Mammary epithelial cell (primary cell): ENCODE measurements at places on chromosomes 6 and 20.

GRCh38 chr6:118700531-118700930 is 49.1 kb upstream of the CEP85L start:
- DNase-seq = no peak

DNA sequence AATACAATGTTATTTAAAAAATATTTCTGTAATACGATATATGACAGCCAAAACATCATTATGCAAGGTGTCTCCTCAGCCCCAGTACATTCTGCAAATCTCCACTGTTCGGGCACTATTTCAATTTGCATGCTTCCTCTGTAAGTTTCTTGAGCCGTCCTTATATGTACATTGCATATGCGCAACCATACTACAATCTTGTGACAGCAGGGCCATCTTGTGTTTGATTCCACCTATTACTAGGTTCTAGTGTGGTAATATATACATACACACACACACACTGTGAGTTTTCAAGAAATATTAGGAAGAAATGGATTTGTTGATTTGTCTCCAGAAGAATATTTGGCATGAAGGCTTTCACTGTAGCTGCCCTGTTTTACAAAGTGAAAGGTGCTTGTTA is 9.8 kb downstream of the LYRM4 start:
- DNase-seq = peak; percentile 34

GRCh38 chr6:37693546-37694250 is 4.0 kb downstream of the MDGA1 start:
- no peak for DNase-seq

DNA sequence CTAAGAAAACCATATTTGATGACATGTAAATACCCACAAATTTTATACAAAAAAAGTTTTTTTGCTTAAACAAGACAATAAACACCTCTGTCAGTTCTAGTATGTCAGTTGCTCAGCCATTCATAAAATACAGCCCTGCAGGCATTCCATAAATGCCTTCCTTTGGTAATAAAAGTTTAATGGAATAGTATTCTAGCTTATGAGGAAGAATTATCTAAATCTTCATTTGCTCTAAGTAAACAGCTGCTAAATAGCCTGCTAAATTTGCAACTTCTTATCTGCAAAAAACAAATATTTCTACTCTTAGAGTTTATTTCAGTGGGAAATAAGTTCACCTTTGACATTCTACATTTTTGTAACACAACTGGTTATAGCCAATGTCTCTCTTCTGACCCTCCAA is 108.8 kb downstream of the SMLR1 start:
- DNase-seq = no peak

DNA sequence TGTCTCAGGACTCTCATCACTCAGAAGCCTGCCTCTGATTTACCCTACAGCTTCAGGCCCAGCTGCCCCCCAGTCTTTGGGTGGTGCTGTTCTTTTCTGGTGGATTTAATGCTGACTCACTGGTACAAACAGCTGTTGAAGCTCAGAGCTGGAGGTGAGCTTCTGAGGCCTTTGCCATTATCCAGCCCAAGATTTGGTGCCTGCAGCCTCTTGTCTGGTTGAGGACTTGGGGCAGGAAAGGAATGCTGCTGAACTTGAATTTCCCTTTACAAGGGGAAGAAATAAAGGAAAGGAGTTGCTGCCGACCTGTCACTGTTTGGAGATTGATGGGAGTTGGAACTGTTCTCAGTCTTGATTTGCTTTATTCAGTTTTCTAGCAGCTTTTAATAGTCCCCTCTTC is 19.8 kb downstream of the ABCF1 start:
- peak; percentile 87 for DNase-seq

DNA sequence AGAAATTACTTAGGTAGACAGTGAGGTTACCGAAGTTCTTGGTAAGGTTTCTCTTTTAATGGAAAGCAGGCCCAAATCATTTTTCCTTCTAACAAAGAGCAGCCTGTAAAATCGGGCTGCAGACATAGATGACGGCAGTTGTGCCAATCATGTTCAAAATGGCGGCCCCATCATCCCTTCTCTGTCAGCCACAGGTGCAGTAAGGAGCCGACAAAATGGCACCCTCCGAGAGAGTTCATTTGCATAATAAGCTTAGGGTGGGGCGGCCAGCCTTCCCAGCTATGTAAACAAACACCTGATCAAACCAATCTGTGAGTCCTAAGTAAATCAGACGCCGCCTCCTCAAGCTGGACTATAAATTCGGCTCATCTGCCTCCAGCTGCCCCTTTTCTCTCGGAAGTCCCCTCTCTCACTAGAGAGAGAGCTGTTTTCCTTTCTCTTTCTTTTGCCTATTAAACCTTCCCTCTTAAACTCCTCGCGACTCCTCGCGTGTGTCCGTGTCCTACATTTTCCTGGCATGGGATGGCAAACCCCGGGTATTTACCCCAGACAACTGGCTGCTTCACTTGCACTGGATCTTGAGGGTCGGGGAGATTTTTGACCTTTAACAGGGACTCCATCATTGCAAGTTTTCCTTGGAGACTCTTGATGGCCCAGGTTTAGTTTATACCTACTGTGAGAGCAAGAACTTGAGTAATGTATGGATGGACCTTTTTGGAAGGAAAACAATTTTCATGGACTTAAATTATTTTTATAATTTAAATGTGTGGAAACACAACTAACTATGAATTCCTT is 8.9 kb upstream of the DDR1 start:
- no peak for DNase-seq

DNA sequence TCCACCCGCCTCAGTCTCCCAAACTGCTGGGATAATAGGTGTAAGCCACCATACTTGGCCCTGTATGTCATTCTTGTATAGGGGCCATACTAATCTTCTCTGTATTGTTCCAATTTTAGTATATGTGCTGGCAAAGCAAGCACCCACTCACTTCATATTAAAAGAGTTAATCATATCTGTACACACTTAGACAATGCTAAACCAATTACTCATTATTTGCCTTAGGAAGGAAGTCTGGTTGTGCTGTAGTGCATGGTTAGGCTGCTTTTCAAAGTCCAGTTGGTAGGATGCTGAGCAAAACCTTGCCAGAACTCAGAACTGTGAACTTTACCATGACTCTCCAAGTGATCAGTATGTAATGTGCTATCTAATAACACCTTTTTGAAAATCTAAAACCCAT is 88.6 kb downstream of the LIN28B start:
- peak; percentile 41 for DNase-seq

GRCh38 chr6:98308564-98308963 is 525.8 kb upstream of the POU3F2 start:
- peak; percentile 1 for DNase-seq

- DNase-seq = no peak
Measured at GRCh38 chr6:41694815-41695526, 40.4 kb downstream of the TFEB start.
